ENCODE measurements at places on chromosomes 1 and 21.

- DNase-seq, result peak; percentile 54
These were observed 4.5 kb downstream of the AIM2 start for GRCh38 chr1:159071970-159072582.

- peak; percentile 89 for DNase-seq
These were observed 1.9 kb upstream of the GNAI3 start for GRCh38 chr1:109546311-109547109.

DNA sequence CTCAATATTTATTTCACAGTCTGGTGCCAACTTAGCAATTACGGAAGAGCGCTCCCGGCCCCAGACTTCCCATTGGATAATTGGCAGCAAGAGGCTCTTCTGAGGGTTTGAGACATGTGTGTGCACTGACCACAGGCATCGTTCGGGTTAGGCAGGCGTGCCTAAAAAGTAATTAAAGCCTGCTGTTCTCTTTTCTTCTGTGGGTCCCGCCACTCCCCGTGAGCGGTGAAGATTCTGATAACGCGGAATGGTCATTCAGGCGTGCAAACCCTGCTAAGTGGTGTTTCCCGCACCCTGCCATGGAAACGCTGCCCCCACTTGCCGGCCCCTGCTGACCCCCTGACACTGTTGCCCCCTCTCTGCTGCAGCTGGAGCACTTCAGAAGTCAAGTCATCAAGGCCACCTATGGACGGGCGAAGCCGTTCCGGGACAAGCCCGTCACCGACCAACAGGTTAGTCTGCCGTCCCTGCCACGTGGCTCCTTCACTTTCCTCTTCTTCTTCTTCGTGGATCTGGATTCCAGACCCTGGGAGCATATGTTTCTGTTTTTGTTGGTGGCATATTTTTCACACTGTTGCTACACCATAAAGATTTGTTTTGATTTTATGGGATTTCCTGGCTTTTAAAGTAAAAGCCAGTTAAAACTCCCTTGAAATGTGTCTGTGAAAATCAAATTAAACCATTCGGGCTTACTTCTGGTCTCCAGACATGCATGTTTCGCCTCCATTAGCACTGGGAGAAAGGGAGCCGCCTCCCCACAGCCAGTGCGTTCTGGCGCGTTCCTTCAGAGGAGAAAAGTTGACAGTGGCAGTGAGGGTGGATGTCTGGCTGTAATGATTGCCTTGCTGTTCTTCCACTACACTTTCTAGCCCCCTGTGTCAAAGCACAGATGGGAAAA, 79.9 kb downstream of the FHAD1 start:
- DNase-seq, result no peak

DNA sequence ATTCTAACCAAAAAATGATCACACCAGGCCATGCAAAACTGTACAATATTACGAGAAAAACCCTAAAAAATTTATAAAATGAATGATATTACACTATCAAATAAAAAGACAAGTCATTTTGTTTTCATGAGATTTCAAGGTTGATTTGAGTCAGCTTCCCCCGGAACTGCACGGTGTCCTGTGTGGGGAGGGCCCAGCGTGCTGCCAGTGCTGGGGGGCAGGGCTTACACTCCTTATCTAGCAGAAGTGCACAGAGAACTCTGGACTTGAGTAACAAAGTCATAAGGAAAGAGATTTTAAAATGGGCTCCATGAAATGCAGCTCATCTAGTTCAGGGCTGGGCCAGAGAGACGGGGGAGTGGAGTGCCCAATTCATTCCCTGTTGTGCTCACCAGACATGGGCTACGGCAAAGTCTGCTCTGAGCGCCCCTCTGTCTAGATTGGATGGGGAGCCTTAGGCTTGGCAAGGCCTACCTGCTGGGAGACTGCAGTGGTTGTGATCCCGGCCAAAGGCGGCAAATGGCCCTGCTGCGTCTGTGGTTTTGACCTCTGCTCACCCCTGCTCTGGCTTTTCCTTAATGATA, 50.1 kb downstream of the COQ8A start:
- no peak for DNase-seq

GRCh38 chr1:20339811-20340457, 49.3 kb downstream of the VWA5B1 start:
- DNase-seq, result no peak

Data from kidney glomerular epithelial cell (primary cell).